ENCODE measurements at places on chromosomes 5 and 9.
A peak's percentile ranks its signal among the peaks of the same experiment; 100 is the strongest.

DNA sequence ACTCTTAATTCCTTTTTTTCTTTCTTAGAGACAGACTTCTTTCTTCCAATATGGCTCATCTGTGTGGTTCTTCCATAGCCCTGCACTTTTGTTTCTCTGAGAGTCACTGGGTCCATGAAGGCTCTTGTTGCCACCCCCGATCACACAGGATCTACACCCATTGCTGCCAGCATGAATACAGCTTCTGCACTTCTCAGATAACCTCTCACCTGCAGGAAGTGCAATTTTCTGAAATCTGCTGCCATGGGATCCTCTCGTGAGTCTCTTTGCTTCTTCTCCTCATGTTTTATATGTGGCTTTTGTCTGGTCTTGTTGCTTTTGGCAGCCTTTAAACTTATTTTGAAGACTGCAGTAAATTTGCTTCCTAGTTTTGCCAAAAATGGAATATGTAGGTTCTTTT, 171.2 kb downstream of the TMEM167A start:
- H3K4me1 ChIP-seq = peaks cover 2% of the 10 kb centered on the region
- H3K27me3 ChIP-seq = no peaks in the 10 kb centered on the region
- no peak overlapping the region for H3K27ac ChIP-seq
- peaks cover 4% of the 10 kb centered on the region for H3K36me3 ChIP-seq

- peaks cover 58% of the 10 kb centered on the region for H3K36me3 ChIP-seq
- peaks cover 53% of the 10 kb centered on the region for H3K4me1 ChIP-seq
- peak overlapping the region; percentile 66 for H3K27ac ChIP-seq
- peak overlapping the region; percentile 84 for H3K4me3 ChIP-seq
- DNase-seq = no peak
Observed at GRCh38 chr9:86337469-86338108, 16.6 kb downstream of the TUT7 start.

DNA sequence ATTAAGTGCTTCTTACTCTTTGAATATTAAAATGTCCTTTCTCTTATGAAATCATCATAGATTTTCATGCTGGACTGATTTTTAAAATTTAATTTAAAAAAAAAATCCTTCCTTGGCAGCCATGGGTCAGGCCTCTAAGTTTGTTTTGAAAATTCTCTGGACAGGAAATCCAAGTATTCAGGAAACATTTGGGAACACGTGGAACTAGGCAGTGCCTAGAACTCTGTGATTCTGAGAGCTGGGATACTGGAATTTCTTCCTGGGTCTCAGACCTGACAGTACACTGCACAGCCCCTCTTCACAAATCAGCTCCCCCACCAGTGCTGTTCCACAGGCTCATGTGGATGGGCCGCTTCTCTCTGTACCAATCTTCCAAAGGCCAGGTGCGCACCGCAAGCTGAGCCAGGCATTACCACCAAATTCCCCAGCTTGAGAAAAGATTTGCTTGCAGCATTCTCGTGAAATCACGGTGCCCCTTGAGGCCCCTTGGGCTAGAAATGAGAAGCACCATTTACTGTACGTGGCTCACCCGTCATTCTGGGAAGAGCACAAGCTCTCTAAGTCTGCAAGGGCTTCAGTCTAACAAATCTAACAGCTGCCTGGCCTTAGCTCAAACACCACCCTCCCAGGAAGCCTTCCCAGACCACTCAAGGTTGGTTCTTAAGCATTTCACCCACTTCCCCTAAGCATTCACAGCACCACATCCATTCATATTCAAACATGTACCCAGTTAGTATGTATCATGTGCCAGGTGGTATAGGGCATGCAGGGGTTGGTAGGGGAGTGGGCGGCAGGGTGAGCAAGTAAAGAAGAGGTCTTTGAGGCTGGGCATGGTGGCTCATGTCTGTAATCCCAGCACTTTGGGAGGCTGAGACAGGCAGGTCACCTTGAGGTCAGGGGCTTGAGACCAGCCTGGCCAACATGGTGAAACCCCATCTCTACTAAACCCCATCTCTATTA, 26.5 kb downstream of the B4GALT1 start:
- H3K36me3 ChIP-seq = no peaks in the 10 kb centered on the region
- peaks cover 91% of the 10 kb centered on the region for H3K4me1 ChIP-seq
- DNase-seq = peak; percentile 39
- no peaks in the 10 kb centered on the region for H3K27me3 ChIP-seq
- H3K4me3 ChIP-seq = peak overlapping the region; percentile 79

GRCh38 chr5:39068099-39068498, 6.1 kb downstream of the RICTOR start:
- no peak overlapping the region for H3K4me3 ChIP-seq
- no peak overlapping the region for H3K27ac ChIP-seq
- H3K36me3 ChIP-seq = peaks cover 20% of the 10 kb centered on the region
- peaks cover 51% of the 10 kb centered on the region for H3K4me1 ChIP-seq
- no peak for DNase-seq
- no peaks in the 10 kb centered on the region for H3K27me3 ChIP-seq

DNA sequence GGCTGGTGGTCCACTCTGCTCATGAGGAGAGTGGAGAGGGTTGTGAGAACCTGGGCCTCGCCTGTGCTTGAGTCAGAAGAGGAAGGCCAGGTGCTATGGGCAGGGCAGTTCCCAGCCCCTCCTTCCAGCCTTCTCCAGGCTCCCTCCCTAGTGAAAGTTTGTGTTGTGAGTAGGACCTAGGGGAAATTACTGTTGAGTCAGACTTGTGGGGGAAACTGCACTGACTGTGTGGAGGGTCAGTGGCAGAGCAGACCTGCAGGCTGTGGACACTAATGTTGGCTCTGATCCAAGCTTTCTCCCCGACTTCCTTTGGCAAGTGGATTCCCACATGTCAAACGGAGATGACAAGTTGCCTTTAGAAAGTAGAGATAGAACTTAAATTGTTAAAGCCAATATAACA, 102.6 kb downstream of the ARHGAP26 start:
- no peak overlapping the region for H3K27ac ChIP-seq
- no peak overlapping the region for H3K4me3 ChIP-seq
- no peaks in the 10 kb centered on the region for H3K27me3 ChIP-seq
- no peaks in the 10 kb centered on the region for H3K36me3 ChIP-seq
- no peak for DNase-seq
- H3K4me1 ChIP-seq = peaks cover 37% of the 10 kb centered on the region

GRCh38 chr9:119050281-119050680, 319.0 kb downstream of the BRINP1 start:
- no peaks in the 10 kb centered on the region for H3K4me1 ChIP-seq
- no peak overlapping the region for H3K4me3 ChIP-seq
- DNase-seq = no peak
- H3K36me3 ChIP-seq = no peaks in the 10 kb centered on the region
- no peaks in the 10 kb centered on the region for H3K27me3 ChIP-seq

- no peaks in the 10 kb centered on the region for H3K36me3 ChIP-seq
- no peak overlapping the region for H3K4me3 ChIP-seq
- DNase-seq = no peak
- H3K27ac ChIP-seq = no peak overlapping the region
- H3K27me3 ChIP-seq = peaks cover 40% of the 10 kb centered on the region
- peaks cover 3% of the 10 kb centered on the region for H3K4me1 ChIP-seq
Observed at GRCh38 chr5:142609142-142609541, 76.7 kb downstream of the FGF1 start.

DNA sequence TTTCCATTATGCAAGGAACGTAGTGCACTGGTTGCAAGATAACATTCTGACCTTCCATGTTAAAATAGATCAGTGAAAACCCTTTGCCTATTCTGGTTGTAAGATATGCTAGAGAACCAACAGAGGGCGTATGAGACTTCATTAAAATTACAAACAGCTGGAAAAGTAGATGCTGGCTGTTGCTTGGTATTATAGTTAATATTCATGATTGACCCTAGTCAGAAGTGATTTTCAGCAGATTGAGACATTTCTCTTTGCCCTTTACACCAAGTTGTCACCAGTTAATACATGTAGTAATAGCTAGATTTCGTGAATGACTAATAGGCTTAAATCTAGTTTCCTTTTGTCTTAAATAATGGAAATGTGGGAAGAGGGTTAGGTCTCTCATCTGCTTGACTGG, 13.8 kb upstream of the FGF18 start:
- no peak overlapping the region for H3K4me3 ChIP-seq
- H3K27ac ChIP-seq = peak overlapping the region; percentile 18
- peaks cover 30% of the 10 kb centered on the region for H3K4me1 ChIP-seq
- H3K27me3 ChIP-seq = no peaks in the 10 kb centered on the region
- H3K36me3 ChIP-seq = peaks cover 37% of the 10 kb centered on the region

DNA sequence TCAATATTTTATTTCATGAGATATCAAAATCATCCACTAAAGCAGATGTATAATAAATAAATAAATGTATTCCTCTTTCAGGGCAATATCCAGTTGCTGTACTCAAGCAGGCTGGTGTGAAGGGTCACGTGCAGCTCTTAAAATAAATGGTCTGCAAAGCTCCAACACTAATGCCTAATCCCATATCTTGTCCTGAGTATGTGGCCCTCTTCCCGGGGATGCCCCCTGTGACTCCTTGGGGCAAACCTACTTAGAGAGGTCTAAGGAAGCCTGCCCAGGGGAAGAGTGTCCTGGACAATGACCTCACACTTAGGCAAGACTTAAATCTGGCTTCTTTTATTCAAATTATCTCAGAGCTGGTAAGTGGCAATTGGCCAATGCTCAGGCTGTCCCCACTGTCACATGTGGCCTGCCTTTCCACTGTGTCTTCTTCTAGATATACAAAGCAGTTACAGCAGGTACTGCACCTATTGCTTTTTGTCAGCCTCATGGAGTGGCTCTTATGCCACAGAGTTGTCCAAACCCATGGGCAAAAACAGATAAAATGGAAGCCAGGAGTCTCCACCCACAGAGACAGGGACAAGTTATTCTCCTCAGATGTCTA, 55.3 kb downstream of the SEMA5A start:
- no peaks in the 10 kb centered on the region for H3K36me3 ChIP-seq
- H3K4me3 ChIP-seq = no peak overlapping the region
- H3K27me3 ChIP-seq = no peaks in the 10 kb centered on the region
- no peak for DNase-seq
- H3K27ac ChIP-seq = no peak overlapping the region
- H3K4me1 ChIP-seq = no peaks in the 10 kb centered on the region

DNA sequence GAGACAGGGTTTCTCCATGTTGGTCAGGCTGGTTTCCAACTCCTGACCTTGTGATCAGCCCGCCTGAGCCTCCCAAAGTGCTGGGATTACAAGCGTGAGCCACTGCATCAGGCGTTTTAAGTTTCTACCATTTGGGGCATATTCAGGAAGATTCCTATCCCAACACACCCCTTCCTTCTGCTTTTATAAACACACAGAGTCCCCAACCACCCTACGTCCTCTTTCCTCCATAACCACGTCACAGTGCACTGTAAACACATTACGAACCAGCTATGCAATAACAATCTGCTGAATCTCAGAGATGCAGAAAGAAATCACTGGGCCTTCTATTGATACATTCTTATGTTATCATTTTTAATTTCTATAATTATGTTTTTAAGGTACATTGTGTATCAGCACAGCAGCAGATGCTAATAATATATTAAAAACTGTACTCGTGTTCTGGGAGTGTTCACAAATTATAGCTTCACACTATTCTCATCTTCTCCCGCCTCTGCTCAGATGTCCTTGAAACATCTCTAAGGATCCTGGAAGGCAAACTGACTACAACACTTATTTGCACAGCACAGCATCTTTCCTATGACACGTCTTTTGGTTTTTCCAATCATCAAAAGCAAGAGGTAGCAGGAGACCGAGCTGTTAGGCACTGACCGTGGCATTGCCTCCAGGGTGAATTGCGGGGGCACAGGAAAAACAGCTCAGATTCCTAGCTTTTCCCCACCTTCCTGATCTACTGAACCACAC, 60.2 kb downstream of the KCNIP1 start:
- no peak for DNase-seq
- H3K4me1 ChIP-seq = no peaks in the 10 kb centered on the region
- no peaks in the 10 kb centered on the region for H3K36me3 ChIP-seq
- H3K27me3 ChIP-seq = peaks cover 57% of the 10 kb centered on the region
- no peak overlapping the region for H3K27ac ChIP-seq

DNA sequence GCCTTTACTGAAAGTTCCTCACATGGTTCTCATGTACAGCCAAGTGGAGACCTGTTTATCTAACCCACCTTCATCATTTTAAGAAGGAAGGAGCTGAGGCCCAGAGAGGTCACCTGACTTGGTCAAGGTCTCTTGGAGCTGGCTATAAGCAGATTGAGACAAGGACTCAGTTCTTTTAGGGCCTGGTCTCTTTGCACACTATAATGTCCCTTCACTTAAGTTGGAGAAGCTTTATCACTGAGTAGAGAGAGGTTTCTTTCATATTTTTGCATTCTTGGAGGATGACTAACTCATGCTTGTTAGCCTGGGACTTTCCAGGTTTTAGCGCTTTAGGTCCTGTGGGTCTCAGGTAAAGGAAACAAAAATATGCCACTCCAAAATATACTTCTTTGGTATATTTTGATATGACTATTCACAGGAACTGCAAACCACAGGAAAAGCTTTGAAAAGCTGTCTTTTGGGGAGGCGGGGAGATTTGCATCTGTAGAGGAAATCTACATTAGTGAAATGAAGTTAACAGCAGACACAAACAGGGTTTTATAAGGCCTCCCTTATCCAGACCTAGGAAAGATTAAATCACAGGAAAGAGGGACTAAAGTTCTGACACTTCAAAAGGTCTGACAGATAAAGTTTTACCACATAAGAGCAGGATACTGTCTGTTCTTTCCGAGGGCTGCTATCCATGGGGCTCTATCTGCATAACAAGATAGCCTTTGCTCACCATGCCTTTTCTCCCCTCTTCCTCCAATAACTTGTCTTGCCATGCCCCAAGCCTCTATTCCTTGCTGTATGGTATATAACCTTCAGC, 95.8 kb upstream of the ANKRD55 start:
- peak overlapping the region; percentile 64 for H3K4me3 ChIP-seq
- H3K27me3 ChIP-seq = peaks cover 38% of the 10 kb centered on the region
- DNase-seq = no peak

DNA sequence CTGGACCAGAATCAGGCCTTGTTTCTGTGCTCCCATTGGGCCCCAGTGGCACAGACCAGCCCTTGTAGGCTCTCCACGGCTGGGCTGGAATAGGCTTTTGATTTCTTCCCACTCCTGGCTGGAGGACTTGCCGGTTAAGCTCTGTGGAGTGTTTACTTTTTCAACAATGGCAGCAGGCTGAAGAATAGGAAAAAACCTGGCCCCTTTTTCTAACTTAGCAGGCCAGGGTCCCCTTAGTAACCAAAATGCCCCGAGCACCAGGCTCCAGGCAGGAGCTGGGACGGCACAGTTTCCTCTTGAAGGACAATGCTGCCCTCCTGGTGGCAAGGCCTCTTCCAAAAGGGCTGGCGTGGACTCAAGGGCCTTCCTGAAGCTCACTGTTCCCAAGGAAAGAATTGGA, 230.3 kb downstream of the CRB2 start:
- no peaks in the 10 kb centered on the region for H3K4me1 ChIP-seq
- H3K27me3 ChIP-seq = no peaks in the 10 kb centered on the region
- no peak overlapping the region for H3K4me3 ChIP-seq
- no peak overlapping the region for H3K27ac ChIP-seq

DNA sequence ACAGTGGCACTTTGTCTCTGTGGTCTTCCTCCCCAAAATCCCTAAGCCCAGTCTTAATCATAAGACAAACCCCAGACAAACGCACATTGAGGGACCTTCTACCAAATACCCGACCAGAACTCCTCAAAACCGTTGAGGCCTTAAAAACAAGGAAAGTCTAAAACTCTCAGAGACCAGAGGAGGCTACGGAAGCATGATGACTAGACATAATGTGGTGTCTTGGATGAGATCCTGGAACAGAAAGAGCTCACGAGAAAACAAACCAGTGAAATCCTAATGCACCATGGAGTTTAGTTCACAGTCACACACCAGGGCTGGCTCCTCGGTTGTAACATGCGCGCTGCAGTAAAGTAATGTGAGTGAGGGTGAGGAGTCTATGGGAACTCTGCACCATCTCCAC, 58.4 kb downstream of the OTULIN start:
- no peak overlapping the region for H3K4me3 ChIP-seq
- H3K27ac ChIP-seq = no peak overlapping the region
- DNase-seq = no peak
- no peaks in the 10 kb centered on the region for H3K27me3 ChIP-seq
- H3K36me3 ChIP-seq = no peaks in the 10 kb centered on the region

GRCh38 chr9:101311758-101312420, 72.9 kb downstream of the BAAT start:
- DNase-seq = no peak
- no peaks in the 10 kb centered on the region for H3K4me1 ChIP-seq
- H3K27me3 ChIP-seq = peaks cover 39% of the 10 kb centered on the region
- H3K36me3 ChIP-seq = no peaks in the 10 kb centered on the region
